ENCODE measurements at places on chromosomes 3 and 15.
A peak's percentile ranks its signal among the peaks of the same experiment; 100 is the strongest.

- DNase-seq, result no peak
Observed at GRCh38 chr15:42206406-42206805, 1.7 kb downstream of the VPS39 start.

- DNase-seq, result no peak
Observed at GRCh38 chr15:73944161-73945129, 18.2 kb downstream of the LOXL1 start.

- DNase-seq, result no peak
Observed at GRCh38 chr3:156036258-156037053, 83.9 kb upstream of the KCNAB1 start.

- DNase-seq, result peak; percentile 61
Observed at GRCh38 chr15:57375827-57376695, at the start of gene CGNL1. TSS of gene CGNL1 (plus strand) at chr15:57376505. CDS start at chr15:57438000, 61,495 bp downstream.

GRCh38 chr3:142151828-142152227, 2.5 kb upstream of the TFDP2 start:
- no peak for DNase-seq

Data from femur (tissue), 1 donor.